IMR-90 (cell line): ENCODE measurements at places on chromosomes 7 and 10. TPM values are rescaled to one million over a fixed set of nuclear protein-coding genes. Genes with fewer than 3 reads are reported as not detected.

DNA sequence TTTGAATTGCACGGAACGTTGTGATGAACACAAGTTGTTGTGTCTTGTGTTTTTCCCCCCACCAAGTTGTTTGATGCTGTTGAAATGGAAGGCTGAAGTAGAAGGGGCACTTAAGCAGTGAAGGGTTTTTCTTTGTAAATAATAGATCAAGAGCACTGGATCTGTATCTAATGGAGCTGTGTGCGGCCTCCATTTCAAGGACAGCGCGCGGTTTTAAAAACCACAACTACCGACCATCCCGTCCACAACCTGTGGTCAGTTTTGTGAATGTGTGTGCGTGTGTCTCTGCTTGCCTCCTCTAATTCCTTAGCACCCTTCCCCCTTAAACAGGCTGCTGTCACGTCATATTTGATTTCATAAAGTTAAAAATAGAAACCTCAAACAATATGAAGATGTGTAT is 165.5 kb downstream of the TCF7L2 start:
- no peak overlapping the region for H3K4me3 ChIP-seq
- DNase-seq, result no peak
- no peaks in the 10 kb centered on the region for H3K27me3 ChIP-seq

DNA sequence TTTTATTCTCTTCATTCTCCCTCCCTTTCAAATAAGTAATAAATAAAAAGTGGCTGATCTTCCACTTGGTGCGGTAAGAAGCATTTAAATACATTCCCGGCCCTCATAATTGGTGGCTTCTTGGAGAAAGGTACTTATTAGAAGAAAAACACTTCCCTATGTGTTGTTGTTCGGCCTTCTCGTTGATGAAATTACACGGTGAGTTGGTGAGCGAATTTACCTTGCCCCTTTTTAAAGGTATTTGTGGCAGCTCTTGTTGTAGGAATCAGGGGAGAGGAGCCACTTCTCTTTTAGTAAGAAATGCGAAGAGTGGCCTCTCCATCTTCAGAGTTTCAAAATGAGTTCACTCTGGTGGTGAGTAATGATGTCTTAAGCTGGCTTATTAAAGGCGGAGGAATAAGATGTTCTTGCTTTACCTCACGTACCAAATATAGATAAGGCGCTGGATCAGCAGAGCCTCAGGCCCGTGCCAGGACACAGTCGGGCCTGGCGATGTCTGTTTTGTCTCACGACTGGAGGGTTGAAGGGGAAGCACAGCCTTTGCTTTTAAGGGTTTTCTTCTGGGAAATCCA is 135.9 kb downstream of the CUX1 start:
- no peaks in the 10 kb centered on the region for H3K27me3 ChIP-seq
- peak; percentile 92 for DNase-seq
- no peak overlapping the region for H3K4me3 ChIP-seq
- peaks cover 18% of the 10 kb centered on the region for H3K4me1 ChIP-seq
- H3K27ac ChIP-seq, result peak overlapping the region; percentile 81

DNA sequence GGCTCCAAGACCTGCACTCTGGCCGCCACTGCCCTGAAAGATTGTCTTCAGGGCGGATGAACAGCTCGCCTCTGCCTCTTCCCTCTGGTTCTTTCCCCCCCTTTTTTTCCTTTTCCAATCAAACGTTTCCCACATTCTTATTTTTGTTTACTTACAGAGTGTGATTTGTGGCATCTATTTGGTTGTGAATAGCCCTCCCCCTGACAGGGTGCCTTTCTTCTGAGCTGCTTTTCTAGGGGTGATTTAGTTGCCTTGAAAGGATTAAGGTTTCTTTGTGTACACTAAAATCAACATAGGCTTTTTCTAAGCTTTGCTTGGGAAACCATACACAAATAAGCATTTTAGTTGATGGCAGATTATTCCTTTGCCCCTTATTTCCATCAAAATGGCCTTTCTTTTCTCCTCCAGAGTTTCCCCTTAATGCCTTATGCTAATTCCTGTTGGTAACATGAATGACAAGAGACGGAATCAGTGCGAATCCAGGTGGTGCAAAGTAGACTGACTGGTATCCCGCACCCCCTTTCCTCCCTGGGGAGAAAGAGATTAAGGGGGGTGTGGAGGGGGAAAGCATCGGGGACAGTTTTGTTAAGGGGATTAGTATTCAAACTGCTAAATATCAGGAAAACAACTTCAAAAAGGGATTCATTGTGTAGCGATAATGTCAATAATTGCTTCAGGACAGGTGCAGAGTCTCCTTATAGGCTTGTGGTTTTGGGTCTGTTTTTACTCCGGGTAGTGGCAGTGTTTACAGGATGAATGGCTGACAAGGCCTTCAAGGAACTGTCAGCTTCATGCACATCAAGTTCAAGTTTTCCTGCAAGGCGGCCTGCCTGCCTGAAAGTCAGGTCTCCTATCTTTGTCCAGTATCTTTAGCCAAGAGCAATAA is 431.6 kb upstream of the GALNT17 start:
- no peaks in the 10 kb centered on the region for H3K36me3 ChIP-seq
- no peak overlapping the region for H3K4me3 ChIP-seq
- no peak overlapping the region for H3K27ac ChIP-seq
- H3K4me1 ChIP-seq, result peaks cover 4% of the 10 kb centered on the region
- no peaks in the 10 kb centered on the region for H3K27me3 ChIP-seq

GRCh38 chr10:133124357-133125211 is 35.4 kb upstream of the KNDC1 start:
- no peaks in the 10 kb centered on the region; the same call in 1 of the 2 replicates for H3K27me3 ChIP-seq
- no peak overlapping the region for H3K27ac ChIP-seq
- H3K36me3 ChIP-seq, result no peaks in the 10 kb centered on the region
- no peak for DNase-seq
- H3K4me1 ChIP-seq, result no peaks in the 10 kb centered on the region

DNA sequence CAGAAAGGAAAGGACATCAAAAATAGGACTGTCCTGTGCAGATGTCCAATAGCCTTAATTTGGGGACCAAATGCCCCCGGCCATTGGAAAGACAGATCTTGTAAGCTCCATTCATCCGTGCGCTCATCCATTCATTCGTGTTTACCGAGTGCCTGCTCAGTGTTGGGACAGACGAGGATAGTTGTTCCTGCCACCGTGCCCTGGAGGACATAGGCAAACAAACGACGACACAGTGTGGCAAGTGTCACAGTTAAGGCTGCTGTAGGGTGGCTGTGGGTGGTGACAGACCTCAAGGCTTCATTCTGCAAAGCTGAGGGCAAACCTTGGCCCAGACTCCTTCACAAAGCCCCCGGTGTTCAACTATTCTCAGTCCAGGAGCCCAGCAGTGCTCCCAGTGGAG is 27.6 kb downstream of the MKI67 start:
- no peak for DNase-seq
- H3K4me3 ChIP-seq, result no peak overlapping the region
- H3K36me3 ChIP-seq, result peaks cover 21% of the 10 kb centered on the region
- no peak overlapping the region for H3K27ac ChIP-seq

DNA sequence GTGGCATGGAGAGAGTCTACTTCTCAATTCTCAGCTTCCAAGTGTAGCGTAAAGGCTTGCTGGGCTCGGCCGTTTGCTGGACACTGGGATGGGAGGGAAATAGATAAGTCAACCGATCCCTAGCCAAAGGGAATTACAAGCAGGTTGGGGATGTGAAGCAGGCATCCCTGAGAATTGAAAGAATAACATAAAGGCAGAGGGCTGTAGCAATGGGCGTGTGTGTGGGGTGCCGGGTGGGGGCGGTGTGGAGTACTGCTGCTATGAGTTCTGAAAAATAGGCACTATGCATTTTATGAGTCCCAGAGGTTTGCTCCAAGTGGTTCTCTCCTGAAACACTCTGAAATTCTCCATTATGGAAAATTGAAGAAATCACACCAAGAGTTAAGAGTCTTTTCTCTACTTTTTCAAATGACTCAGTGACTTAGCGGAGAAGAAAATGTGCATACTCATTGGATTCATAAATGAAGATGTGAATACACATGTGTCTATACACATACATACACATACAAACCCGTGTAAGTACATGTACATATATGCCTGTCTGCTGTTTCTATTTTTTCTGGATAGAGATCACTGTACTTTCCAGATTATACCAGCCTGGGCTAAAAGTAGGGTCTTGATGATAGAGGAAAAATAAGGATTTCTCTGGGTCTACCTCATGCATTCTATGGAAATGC is 65.4 kb downstream of the ADRA2A start:
- H3K36me3 ChIP-seq, result no peaks in the 10 kb centered on the region
- no peak overlapping the region for H3K4me3 ChIP-seq
- no peak overlapping the region for H3K27ac ChIP-seq
- DNase-seq, result no peak
- H3K27me3 ChIP-seq, result no peaks in the 10 kb centered on the region

DNA sequence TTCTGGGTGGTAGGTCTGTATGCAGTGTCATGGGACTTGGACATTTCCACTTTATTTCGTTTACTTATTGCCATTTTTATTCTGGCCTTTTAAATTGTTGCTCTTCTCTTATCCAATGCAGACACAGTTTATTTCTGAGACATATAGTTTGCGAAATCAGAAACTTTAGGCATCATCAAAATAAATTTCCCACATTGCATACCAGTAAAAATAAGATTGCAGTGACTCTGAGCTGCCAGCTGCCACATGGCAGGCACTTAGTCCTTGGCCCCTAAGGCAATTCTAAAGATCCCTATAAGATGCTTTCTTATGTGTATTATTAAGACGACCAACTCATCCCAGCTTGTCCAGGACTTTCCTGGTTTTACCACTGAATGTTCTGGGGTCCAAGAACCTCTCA is 81.8 kb upstream of the ANKRD1 start:
- no peak overlapping the region for H3K4me3 ChIP-seq
- H3K36me3 ChIP-seq, result no peaks in the 10 kb centered on the region
- no peak overlapping the region for H3K27ac ChIP-seq
- H3K27me3 ChIP-seq, result no peaks in the 10 kb centered on the region

The OPN1SW gene
- not detected in 2 replicates for total RNA-seq

The COL13A1 gene
- 10.8 and 12.2 TPM in 2 replicates for total RNA-seq
